ENCODE measurements at places on chromosomes 3 and 15.

GRCh38 chr3:128489927-128490649 lies 2.9 kb downstream of the GATA2 start:
- no peak for DNase-seq

DNA sequence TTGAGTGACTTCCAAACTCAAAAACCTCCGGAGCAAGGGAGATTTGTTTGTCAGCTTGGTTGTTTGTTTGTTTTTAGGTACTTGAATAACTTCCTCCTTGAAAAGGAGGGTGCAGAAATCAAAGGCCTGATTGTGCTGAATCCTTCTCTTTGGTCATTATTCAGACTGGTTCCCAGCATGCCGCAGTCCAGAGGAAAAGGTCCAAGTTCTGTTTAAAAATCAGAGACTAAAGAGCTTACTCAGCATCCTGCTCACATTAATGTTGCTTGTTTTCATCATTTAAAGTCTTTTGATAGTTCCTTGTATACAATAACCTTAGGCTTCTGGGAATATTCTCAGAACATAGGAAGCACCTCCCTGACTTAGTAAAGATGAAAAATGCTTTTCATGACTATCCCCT lies 982 bp upstream of the SCG3 start:
- DNase-seq: no peak

DNA sequence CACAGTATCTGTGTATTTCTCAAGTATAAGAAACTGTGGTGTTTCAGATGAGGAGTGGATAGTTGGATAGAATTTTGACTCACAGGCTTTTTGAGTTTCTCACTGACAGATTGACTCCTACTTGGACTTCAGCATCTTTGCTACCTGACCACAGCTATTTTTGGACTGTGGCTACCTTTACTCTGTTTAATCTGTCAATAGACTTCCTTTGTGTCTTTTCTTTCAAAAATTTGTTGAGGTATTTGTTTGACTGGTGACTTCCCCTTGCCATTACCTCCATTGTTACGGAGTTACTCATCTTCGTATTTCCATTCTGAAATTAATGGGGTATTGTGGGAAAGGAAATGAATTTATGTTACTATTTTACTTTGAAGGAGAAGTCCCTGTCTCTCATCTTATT lies 123.8 kb downstream of the AGBL1 start:
- DNase-seq: no peak

DNA sequence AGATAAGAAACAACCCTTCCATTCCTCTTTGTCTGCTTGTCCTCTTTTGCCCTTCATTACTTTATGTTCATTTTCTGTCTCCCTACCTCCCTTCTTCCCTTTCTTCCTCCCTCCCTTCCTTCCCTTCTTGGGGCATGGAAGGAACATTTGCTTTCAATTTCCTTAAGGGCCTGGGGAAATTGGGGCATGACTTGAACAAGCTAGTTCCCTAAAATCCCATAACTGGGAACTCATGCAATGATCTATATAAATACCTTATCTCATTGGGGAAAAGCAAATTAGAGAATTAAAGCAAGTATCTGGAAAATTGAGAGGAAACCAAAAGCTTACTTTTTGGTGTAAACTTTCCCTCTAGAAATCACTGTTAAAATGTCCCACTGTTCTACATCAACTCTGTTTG lies 35.7 kb downstream of the BOC start:
- DNase-seq: no peak

DNA sequence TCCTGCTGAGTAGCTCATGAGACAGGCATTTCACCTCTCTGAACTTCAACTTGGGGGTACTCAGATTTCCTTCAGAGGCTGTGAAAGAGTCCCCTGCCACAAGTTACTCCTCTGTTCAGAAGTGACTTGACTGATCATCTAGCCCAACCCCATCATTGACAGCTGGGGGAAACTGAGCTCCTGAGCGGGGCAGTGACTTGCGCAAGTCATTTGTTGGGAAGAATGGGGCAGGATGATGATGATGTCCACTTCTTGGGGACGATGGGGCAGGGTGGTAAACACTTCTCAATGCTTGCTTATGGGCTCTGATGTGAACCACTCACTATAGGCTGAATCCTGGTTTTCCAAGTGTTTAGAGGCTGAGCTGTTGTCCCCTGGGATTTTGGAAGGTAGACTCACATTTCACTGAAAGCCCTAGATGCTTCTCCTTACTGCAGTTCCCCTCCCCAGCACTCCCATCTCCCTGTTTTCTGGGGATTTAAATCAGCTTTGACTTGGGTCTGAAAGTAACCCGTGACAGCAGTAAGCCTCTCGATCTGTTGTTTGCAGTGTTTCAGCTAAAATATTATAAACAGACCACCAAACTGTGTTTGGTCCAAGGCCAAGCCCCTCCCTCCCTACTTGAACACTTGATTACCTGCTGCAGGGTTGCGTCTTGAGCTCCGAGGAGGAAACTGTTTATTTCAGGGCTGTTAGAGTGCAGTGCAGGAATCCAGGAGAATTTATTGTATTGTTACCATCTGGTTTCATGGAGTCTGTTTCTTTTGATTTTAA lies 25.1 kb downstream of the SMAD3 start:
- no peak for DNase-seq

DNA sequence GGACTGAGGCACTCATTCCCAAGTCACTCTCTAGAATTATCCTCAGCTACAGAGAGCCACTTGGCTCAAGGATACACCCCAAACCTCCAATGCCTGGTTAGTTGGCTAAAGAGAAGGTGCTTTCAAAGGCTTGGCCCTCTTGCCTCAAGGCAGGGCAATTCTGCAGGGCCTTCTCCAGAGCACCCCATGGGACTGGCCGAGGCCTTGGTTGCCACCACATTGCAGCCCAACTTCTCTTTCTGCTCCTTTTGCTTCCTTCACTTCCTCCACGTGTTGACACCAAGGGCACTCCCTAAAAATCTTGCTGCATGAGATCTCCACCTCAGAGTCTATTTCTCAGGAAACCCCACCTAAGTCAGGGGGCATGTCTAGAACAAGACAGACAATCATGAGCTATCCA lies 36.7 kb downstream of the MEGF11 start:
- DNase-seq: no peak

GRCh38 chr3:105876780-105877327 lies 8.0 kb upstream of the CBLB start:
- no peak for DNase-seq

DNA sequence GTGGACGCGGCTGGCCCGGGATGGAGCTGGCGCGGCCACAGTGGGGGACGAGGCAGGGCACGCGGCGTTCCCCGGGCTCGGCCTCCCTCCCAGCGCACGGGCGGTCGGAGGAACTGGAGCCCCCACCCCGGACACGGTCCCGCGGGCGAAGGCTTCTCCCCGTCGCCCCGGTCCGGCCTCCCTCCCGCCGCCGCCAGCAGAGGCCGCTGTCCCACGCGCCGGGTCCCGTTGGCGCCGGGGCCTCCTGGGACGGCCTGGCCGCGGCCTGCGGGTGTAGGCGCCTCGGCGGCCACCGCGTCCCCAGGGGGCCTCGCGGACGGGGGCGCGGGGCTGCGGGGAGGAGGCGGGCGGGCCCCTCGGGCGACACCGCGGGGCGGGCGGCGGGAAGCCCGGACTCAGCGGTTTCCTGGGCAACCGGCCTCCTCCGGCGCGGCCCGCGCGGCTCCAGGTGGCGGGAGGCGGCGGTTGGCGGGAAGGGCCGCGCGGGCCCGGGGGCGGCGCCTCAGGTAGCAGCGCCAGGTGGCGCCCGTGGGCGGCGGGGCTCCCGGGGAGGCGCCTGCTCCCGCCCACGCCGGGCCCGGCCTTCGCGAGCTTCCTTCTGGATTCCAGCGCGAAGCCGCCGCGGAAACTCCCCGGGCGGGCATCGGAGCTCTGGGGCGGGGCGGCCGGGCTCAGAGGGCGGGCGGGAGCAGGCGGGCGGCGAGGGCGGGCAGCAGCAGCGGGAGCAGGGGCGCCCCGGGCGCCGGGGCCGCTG lies 26.7 kb downstream of the MELTF start:
- DNase-seq: peak; percentile 98

DNA sequence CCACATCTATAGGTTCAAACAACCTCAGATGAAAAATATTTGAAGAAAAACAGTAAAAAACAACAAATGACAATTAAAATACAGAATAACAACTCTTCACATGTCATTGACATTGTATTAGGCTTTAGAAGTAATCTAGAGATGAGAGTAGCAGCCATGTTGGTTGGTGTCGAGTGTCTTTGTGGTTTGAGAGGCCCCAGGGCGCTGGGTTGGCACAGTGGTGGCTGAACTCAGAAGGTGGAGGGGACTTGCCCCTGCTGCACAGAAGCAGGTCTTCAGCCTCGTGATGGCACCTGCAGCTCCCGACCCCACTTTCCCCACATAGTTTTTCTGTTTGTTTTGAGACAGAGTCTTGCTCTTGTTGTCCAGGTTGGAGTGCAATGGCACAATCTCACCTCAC lies 187.2 kb downstream of the OSBPL10 start:
- no peak for DNase-seq

DNA sequence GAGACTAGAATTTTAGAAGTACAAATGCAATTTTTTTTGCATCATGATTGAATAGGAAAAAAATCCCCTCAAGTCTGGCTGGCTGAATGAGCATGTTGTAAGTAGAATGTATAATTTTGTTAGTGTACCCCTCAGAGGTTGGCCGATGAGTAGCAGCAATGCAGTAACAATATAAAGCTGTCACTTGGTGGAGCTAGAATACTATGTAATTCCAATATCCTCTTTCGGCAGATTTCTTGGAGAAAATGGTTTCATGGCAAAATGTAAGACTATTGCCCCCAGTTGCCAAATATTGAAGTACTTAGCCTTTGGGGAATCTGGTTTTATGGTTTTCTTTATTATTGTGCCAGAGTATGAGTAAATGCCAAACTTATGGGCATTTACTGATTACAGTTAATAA lies 39.8 kb upstream of the SGO1 start:
- DNase-seq: no peak

GRCh38 chr3:187976365-187976900 lies 177.5 kb upstream of the LPP start:
- DNase-seq: no peak

DNA sequence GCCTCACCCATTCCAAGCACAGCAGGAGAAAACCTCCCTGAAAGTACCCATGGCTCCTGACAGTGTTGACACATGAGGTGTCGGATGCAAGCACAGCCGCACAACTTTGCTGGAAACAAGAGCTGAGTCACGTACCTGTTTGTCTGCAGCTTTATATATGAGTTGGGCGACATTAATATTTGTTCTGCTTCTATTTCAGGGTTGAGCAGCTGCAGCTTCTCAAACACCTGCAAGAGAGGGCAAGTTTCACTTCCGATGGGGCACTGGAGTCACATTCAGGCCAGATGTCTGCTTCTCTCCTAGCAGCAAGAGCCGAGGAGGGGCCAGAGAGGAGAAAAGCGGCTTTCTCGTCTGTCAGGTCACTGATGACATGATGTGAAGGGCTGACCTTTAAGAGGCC lies 88.0 kb downstream of the NUP210 start:
- DNase-seq: peak; percentile 89

- no peak for DNase-seq
Measured at GRCh38 chr3:151816091-151816604, 2.2 kb downstream of the AADAC start.

- DNase-seq: no peak
Measured at GRCh38 chr3:16386561-16386960, 121.5 kb downstream of the OXNAD1 start.

- no peak for DNase-seq
Measured at GRCh38 chr3:130711565-130712324, 34.9 kb downstream of the PIK3R4 start.

Data from GM19239 (cell line).